ENCODE measurements at places on chromosomes 1 and 21.
A peak's percentile ranks its signal among the peaks of the same experiment; 100 is the strongest.

DNA sequence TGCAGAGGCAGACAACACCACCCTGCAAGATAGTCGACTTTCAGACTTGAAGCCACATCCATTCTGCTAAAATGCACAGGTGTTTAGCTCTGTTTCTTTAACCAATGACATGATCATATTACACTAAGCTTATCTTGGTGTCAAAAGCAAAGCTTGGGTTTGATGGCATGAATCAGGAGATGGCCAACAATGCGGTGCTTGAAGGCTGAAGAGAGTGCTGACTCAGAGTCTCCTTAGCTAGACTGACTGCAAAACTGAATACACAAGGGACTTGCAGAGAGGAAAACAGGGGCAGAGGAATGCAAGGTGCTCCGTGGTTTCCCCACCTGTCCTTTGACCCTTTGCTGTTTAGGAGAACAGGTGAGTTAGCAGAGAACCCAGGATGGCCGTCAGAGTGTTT lies 262.6 kb downstream of the SIPA1L2 start:
- peak; percentile 59 for DNase-seq

DNA sequence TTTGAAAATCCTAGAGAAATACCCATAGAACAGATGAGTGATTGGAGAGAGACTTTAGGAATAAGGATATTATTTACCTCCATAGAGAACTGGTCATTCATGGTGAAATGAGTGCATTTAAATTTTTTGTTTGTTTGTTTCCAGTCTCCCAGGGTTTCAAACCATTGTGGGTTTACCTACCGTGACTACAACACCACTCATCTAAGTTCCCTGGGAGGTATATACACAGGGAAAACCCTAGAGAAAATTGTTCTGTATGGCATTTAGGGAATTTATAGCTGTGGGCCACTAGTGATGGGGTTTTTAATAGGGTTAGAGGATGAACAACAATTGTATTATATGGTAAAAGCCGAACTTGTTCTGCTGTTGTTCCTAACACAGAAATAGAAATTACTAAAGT lies 109.2 kb downstream of the USP25 start:
- DNase-seq, result no peak

GRCh38 chr1:198176179-198176578 lies 19.4 kb downstream of the NEK7 start:
- DNase-seq, result no peak

- no peak for DNase-seq
Measured at GRCh38 chr1:164423136-164423535, 135.8 kb upstream of the PBX1 start.

- DNase-seq, result peak; percentile 71
Measured at GRCh38 chr1:226939438-226940028, 561 bp upstream of the COQ8A start.

GRCh38 chr1:64691626-64692025 lies 53.2 kb upstream of the RAVER2 start:
- DNase-seq, result no peak

DNA sequence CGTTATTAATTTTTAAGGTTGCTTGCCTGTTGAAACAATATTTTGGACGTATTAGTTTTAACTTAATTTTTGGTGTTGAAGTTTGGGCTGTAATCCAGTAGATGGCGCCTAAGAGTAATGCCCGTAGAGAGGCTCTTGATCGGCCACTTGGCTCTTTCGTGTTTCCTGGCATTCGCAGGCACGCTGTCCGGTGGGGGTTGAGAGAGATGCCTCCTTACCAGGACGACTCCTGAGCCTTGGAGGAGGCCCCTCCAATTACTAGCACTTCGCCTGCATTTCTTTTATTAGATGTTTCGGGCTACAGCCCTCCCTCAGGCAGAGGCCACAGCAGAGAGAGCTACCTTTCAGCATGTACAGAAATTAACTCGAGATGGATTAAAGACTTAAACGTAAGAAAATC lies 12.0 kb downstream of the OR2M4 start:
- peak; percentile 3 for DNase-seq

DNA sequence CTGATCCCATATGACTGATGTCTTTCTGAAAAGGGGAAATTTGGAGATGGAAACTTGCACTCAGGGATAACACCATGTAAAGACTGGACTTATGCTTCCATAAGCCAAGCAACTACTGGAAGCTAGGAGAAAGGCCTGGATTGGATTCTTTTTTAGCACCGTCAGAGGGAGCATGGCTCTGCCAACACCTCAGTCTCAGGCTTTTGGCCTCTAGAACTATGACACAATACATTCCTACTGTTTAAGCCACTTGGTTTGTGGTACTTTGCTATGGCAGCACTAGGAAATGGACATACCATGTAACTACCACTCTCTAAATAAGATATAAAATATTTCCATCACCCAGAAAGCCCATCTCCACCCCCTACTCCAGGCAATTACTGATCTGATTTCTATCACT lies 139.7 kb downstream of the CYYR1 start:
- no peak for DNase-seq

- DNase-seq, result no peak
Measured at GRCh38 chr1:109240158-109241152, 8.9 kb upstream of the CELSR2 start.

DNA sequence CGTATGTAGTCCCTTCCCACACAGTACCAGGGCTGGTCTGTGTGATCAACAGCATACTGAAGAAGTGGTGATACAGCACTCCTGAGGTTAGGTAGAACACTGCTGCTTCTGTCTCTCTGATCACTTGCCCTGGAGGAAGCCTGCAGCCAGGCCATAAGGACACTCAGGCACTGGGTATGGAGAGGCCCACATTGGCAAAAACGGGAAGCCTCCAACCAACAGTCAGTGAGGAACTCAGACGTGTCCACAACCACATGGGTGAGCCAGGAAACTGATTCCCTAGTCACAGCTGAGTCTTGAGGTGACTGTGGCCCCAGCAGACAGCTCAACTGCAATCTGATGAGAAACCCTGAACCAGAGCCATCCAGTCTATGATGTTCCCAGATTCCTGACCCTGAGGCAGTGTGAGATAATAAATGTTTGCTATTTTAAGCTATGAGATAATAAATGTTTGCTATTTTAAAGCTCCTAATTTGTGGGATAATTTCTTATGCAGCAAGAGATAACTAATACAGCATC lies 62.5 kb downstream of the COQ8A start:
- DNase-seq, result no peak

DNA sequence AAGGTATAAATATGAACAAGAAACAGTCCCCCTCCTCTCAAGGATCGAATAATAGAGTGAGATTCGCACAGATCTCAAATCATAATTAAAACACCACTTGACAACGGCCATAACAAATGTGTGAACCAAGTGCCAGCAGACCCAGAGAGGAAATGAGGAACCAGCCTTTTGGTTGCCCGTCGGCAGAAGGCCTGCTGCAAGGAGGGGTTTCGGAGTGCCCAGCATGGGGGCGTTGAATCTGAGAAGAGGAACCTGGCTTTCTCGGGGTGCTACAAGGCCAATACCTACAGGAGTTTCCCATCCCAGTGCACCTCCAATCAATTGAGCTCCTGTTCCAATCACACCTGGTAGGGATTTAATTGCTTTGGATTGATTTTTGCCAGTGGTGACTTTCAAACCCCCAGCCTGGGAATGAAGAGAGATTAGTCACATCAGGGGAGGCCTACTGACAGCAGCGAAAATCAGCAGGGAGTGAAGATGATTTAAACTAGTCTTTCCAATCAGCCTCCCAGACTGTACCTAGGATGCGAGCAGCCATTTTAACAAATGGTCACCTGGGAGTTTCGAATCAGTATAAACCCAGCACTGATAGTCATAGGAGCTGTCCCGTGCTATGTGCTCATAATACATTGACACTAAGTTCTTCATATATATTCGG lies 263.8 kb downstream of the KAZN start:
- DNase-seq, result no peak

- no peak for DNase-seq
Measured at GRCh38 chr1:159341736-159342135, 39.6 kb downstream of the FCER1A start.

GRCh38 chr1:15352128-15352957 lies 57.3 kb upstream of the EFHD2 start:
- DNase-seq, result peak; percentile 96

DNA sequence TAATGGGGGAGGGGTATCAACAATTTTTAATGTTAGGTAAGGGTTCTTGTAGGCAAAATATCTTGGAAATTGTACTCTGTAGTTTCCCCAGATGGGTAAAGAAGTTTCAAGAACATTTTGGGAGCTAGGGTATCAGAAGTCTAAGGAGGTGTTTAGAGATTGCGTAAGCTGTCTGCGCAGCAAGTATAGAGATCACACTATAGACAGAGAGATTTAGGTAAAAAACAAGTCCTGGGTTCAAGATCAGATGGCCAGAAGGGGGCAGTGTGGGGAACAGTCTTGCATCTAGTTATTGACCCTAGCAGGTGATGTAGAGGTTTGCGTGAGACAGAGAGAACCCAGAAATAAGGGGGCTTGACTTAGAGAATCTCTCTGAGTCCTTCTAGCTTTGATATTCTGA lies 80.8 kb downstream of the S1PR1 start:
- DNase-seq, result no peak

GRCh38 chr1:224623743-224624333 lies 7.7 kb downstream of the CNIH3 start:
- peak; percentile 78 for DNase-seq

DNA sequence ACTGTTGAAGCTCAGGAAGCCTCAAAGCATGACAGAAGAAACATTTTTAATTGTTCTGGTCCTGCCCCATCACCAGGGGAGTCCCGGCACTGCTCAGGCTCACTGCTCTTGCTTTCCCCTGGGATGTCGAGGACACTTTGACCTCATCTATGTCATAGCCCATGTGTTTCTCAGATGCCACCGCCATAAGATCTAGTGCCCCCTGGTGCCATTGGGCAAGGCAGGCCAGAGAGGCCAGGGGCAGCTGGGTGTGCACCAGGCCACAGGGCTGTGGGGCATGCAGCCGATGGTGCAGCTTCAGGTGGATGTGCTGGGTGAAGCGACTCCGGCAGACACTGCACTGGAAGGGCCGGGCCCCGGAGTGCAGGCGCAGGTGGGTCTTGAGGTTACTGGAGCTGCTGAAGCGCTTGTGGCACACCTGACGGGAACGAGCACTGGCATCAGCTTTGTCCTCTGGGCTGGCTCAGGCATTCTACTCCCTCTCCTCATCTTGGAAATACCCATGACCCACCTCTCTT lies 7.7 kb upstream of the CRYBG2 start:
- no peak for DNase-seq

DNA sequence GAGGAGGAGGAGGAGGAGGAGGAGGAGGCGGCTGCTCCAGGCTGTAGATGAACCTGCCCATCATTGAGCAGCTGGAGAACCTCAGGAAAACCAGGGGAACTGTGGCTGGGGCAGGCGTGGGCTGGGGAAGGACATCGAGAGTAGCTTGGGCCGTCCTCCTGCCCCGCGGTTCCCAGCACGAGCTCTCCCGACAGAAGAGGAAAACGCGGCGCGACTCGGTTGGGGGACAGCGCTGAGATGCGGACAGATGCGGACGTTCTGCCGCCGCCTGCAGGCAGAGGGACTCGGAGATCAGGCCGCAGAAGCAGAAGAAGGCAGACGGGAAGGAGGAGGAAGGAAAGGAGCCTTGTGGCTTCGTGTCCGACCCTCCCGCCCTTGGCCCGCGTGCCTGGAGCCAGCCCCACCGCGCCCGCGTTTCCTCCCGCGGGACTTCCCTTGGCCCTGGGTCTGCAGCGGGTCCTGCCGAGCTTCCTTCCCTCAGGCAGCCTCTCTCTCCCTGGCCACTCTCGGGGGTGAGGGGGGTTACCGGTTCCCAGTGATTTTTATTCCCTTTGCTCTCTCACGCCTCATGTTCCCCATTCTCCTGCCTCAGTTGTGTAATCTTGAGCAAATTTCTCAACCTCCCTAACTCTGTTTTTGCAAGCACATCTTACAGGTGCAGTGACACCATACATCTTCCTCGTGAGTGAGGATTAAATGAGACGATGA lies 1.7 kb upstream of the TNFRSF9 start:
- peak; percentile 36 for DNase-seq

- DNase-seq, result no peak
Measured at GRCh38 chr1:165575468-165576099, 31.8 kb downstream of the LRRC52 start.

All from NCI-H510A (cell line).